ENCODE measurements at places on chromosomes 11 and 22.

DNA sequence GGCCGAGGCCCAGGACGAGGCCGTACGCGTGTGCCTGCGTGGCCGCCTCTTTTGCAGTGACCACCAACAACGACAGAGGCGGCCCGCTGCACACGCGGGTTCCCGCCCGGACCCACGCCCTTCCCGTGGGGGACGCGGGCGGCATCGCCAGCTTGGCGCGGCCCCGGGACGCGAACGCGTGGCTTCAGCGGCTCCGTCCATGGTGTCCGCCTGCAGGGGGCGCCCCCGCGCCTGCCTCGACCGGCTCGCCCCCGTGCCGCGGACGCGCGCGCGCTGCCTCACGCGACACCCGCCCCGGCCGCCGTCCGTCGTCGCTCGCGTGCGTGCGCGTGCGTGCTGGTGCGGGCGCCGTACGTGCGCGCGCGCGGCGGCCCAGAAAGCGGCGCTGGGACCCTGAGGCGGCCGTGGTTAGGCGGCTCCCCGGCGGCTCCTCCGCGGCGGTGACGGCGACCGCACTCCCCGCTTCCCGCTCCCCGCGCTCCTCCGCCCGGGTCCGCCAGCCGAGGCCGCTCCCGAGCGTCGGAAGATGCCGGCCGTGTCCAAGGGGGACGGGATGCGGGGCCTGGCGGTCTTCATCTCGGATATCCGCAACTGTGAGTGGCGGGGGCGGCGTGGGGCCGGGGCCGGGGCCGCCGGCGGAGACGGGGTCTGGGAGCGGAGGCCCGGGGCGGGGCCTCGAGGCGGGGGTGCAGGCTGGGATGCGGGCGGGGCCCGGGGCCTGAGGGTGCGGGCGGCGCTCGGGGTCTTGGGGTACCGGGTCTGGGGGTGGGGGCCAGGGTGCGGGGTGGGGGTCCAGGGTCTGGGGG lies at the start of gene AP2A2:
Gene AP2A2, plus strand, starts transcription at position 375 of the 806 bp plus-strand sequence. Its CDS starts 152 bp downstream, at position 527.
- peak; percentile 90 for DNase-seq

DNA sequence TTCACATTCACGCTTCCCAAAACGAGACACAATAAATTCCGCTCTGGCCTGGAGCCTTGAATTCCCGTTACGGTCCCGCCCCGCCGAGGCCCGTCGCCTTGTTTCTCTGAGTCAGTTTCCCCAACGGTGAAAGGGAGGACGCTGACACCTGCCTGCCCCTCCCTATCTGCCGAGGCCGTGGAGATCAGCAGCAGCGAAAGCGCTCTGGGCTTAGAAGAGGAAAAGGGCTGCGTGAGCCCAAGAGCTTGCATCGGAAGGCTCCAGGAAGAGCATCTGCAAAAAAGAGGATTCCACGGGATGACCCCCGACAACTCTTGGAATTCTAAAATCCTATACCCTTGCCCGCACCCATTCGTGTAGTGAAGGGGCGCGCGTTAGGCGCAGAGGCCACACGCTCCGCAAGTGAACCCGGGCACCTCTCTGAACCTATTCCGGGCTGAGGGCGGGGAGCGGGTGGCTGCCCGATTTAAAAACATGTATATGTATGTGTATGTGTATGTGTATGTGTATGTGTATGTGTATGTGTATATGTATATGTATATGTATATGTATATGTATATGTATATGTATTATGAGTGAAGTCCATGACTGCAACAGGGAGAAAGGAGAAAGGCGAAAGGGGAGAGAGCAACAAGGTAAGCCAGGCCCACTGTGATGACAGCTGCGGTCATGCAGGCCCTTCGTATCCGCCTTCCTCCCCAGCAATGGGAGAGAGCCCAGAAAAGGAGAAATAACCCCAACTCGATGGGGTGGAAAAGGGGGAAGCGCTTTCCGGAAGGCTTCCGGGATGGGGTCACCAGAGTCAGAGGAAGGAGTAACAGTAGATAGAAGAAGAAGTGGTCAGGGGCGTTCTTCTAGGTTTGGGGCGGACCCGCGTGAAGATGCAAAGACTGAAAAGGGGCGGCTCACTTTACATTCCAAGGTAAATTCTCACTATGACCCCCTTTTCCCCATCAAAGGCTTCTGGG lies 948 bp upstream of the MRTFA start:
- DNase-seq = peak; percentile 47

GRCh38 chr11:61513143-61513765 lies 4.7 kb downstream of the LRRC10B start:
- DNase-seq = no peak

- DNase-seq = no peak
Measured at GRCh38 chr11:34037016-34037415, 14.5 kb upstream of the CAPRIN1 start.

- DNase-seq = no peak
Measured at GRCh38 chr11:103926990-103927389, 109.5 kb upstream of the DDI1 start.

- no peak for DNase-seq
Measured at GRCh38 chr11:110152199-110152598, 59.0 kb downstream of the ZC3H12C start.

GRCh38 chr11:68855205-68855981 lies 13.7 kb upstream of the CPT1A start:
- peak; percentile 23 for DNase-seq

DNA sequence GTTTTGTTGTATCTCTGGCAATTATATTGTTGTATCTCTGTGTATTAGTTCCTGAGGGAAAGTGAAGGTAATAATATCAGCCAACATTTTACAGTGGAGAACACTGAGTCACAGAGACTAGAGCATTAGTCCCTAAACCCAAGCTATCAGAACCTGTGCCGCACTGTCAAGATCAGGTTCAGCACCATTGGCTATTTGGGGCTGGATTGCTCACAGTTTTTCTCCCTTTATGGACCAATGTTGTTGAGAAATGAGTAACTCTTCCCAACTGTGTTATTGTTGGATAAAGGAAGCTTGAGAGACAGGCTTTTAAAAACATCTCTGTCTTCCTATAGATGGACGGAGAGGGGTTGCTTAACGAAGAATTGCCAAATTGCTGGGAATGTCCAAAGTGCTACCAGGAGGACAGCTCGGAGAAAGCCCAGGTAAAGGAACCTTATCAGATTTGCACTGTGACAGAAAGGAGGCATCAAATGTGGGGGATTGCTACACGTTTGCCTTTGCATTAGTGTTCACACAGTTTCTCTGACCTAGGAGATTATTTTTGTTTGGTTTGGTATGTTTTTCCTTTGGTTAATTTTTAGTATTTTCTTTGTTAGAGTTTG lies 18.2 kb upstream of the GRK2 start:
- DNase-seq = no peak

DNA sequence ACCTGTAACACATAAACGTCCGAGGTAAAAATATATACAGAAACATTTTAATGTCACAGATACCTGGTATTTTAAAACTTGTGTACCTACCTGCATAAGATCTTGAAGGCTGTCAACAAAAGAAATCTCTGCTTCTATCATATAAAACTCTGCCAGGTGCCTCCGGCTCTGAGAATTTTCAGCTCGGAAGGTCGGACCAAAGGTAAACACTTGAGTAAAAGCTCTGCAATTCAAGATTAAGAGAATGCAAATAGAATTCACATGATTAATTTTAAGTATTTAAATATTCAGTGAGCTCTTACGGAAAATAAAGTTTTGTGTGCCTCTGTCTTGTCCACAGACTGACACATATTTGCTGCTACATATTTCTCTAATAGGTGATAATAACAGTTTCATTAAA lies 75.4 kb upstream of the GAB2 start:
- no peak for DNase-seq

- DNase-seq = no peak
Measured at GRCh38 chr22:48116871-48117270, 1354.4 kb downstream of the TBC1D22A start.

GRCh38 chr11:70783356-70783755 lies 385.0 kb downstream of the CTTN start:
- no peak for DNase-seq

DNA sequence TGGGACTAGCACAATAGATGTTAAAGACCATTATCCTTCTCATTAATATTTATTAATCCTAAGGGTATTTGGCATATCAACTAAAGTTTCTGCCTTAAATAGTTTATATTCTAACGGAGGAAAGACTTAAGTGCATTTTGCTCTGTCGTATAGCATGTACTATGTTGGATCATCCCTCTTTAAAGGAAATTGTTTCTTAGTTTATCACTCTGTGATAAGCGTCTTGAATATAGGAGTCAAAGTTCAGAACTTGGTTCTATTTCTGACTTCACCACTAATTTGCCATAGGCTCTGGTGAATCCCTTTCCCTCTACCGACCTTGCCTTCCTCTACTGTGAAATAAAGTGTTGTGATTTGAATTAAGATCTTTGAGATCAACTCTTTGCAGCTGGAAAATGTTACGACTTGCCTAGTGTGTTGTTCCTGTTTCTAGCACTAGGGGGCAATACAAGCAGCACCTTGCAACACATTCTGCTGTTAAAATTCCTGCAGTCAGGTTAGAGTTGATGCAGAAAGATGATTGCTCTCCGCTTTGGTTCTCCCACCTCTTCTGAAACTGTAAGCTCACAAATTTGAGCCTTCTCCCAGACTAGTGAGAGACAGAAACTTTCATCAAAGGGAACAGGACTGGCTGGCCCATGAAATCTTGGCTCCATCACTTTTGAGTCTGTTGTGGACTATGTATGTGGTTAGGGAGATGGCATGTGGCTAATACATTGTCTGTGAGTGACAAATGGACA lies 27.8 kb upstream of the ZNRF3 start:
- DNase-seq = peak; percentile 18
